ENCODE measurements at places on chromosomes 12 and 14.

GRCh38 chr12:118709946-118710345 is 271.4 kb upstream of the SRRM4 start:
- no peak for DNase-seq

- DNase-seq, result no peak
Observed at GRCh38 chr14:106309423-106309822, 783.0 kb downstream of the TMEM121 start.

DNA sequence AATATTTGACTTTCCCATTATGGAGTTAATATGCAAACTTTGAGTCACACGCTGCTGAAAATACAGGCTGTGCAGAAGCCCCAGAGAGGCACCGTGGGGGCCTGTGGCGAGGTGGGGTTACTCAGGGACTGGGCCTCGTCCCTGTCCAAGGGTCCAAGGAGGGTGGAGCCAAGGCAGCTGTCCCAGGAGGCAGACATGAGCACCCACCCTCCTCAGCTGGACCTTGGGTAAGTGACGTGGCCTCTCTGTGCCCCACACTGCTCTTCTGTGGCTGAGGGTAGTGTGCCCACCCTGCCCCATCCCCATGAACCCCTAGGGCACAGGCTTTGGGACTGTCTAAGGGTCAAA is 39.4 kb downstream of the FAM222A start:
- no peak for DNase-seq

GRCh38 chr12:6764011-6764828 is 1.9 kb upstream of the PTMS start:
- DNase-seq, result peak; percentile 98

DNA sequence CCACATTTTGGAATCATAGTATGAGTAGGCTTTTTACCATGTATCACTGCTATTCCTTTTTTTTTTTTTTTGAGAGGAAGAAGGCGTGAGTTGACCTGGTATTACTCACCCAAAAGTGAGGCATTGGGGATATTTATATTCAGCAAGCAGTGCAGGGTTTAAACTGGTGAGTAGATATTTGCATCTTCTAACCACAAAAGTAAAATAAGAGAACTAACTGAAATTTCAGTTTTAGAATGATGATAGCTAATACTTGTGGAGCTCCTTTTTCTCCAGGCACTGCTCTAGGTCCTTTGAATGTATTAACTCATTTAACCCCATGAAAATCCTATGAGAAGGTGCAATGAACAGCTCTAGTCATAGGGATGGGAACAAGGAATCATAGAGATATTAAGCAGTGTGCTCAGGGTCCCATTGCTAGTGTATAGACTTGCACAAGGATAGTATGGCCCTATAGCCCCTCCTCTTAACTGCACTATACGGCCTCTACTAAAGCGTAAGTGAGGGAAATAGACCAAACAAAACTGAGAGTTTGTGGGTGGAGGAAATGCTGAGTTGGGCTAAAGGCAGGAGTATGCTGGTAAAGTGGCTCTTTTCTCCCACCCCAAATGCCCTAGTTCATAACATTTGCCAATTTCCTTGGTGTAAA is 104.3 kb upstream of the MAX start:
- peak; percentile 79 for DNase-seq

GRCh38 chr12:125249932-125250331 is 184.7 kb downstream of the AACS start:
- no peak for DNase-seq

- DNase-seq, result no peak
Observed at GRCh38 chr14:92759300-92759678, 10.9 kb upstream of the LGMN start.

DNA sequence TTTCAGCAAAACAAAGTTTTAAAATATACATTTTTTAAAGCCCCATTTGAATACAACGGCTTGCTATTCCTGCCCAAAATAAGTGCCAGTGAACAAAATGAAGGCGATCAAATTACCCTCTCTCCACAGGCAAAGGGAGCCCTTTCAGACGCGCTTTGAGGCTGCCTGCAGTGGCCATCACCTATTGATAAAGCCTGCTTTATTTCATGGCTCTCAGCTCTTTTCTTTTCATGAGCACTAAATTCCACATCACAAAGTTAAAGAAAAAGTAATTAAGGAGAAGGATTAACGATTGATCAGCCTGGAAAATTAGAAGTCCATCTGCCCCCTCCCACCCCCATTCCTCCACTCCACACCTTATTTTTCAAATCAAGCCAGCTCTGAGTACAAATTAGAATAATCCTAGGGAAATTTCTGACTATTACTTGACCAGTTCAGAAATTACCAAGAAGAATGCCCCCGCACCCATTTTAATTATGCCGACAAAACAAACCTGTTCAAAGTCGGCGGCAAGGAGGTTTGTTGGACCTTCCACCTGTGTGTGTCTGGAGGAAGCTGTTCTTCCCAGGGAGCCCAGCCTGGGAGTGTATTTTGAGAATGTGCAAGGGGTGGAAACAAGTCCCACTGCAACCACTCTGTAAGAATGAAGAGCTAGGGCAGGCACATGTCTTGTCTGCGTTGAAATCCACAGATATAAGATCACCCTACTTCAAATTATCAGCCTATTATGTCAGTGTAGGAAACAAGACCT is 64.2 kb upstream of the RIC8B start:
- no peak for DNase-seq

- no peak for DNase-seq
Observed at GRCh38 chr12:96108321-96108720, 72.9 kb upstream of the LTA4H start.

- DNase-seq, result no peak
Observed at GRCh38 chr12:76462668-76463224, 96.8 kb downstream of the OSBPL8 start.

DNA sequence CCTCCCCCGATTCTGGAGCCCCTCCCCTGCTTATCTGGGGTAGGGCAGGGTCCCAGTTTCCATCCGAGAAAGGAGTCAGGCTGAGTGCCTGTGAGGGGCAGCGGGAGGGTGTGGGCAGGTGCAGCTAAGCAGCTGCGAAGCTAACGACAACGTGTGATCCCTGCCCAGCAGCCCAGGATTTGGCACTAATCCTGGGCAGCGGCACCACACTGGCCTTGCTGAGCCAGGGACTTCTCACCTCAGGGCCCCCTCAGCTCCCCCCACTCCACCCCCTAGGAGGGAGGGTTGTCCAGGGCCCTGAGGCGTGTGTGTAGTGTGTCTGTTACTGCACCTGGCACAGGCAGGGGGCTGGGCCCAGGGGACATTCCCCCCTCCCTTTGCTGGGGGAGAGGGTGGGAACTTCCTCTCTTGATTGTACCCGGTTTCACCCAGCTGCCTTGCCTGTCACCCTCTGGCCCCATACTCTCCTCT is 1.8 kb downstream of the SMIM41 start:
- no peak for DNase-seq

- DNase-seq, result no peak
Observed at GRCh38 chr12:68327896-68328295, 4.3 kb downstream of the MDM1 start.

- no peak for DNase-seq
Observed at GRCh38 chr12:131979606-131980005, 29.9 kb downstream of the EP400 start.

GRCh38 chr12:130491421-130492357 is 154.0 kb downstream of the PIWIL1 start:
- DNase-seq, result no peak

GRCh38 chr14:21069388-21070082 is 569 bp upstream of the ARHGEF40 start:
- DNase-seq, result peak; percentile 38

DNA sequence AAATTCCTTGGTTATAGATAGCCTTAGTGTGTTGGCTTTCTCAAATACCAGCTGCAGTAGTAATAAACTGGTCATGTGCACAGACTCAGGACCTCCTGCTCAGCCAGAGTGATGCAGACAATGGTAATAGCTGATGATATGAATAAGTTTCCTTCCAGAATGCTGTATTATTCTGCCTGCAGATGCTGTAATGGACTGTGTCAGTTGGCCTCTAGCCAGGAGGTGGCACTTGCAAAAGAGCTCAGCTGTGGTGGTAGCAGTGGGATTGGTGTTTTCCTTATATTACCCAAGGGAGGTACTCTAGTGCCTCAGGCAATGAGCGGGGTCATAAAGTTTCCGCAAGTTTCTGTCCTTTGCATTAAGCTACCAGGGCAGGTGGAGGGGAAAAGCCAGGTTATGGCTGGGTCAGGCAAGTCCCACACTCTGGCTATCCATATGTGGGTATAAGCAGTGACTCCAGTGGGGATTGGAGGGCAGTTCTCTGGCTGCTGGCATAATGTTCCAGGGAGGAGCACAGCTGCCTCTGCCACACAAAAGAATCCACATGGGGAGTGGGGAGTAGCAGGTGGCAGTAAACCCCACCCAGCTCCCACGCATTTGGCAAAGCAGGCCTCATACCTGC is 14.0 kb upstream of the MUCL1 start:
- DNase-seq, result no peak

GRCh38 chr12:1504895-1505311 is 89.5 kb downstream of the FBXL14 start:
- DNase-seq, result no peak

- no peak for DNase-seq
Observed at GRCh38 chr12:41288142-41288811, 100.2 kb downstream of the PDZRN4 start.

GRCh38 chr14:52318826-52319645 is 4.9 kb downstream of the PTGER2 start:
- no peak for DNase-seq

- peak; percentile 6 for DNase-seq
Observed at GRCh38 chr12:98355322-98355721, 160.1 kb upstream of the TMPO start.

- no peak for DNase-seq
Observed at GRCh38 chr12:31119192-31119802, 45.6 kb downstream of the DDX11 start.

DNA sequence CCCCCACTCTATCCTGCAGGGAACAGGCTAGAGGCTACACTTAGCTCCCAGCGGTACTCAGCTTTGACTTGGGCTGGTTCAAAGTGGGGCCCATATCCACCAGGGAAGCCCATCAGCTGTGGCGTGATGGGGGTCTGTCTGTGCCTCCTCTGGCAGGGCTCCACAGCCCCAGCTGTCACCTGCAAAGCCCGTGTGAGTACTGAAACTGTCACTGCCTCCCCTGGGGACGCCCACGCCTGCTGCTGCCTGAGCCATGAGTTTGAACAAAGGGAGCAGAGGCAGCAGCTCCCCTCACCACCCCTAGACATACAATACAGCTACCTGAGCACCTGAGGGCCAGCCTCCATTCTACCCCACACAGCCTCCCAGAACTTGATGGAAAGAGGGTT is 5.0 kb downstream of the REM2 start:
- no peak for DNase-seq

DNA sequence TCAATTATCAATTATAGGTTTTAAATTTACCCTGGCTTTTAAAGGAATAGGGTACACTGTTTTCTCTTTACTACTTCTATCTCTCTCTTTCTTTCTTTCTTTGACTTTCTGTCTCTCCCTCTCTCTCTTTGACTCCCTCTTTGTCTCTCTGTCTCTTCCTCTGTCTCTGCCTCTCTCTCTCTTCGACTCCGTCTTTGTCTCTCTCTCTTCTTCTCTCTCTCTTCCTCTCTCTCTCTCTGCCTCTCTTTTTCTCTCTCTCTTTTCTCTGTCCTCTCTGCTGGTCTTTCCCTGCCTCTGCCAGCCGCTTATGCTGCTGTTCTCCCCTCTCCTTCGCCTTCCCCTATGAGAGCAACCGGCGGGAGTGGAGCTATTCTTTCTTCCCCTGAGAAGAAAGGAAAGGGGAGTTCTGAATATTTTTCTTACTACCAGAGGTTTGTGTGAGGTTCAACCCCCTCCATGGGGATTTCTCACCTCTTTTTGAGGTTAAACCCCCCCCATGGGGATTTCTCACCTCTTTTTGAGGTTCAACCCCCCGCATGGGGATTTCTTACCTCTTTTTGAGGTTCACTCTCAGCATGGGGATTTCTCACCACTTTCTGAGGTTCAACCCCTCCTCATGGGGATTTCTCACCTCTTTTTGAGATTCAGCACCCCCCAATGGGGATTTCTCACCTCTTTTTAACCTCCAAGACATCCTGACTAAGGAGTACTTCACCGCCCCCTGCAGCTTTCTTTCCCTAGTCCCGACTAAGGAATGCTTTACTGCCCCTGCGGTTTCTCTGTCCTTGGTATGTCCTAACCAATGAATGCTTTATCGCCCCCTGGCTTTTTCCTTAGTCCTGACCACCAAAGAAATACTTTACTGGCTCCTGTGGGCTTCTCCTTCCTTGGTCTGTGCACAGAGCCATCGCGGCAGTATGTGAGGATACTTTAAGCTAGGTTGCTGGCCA is 27.4 kb upstream of the DDHD1 start:
- DNase-seq, result no peak

DNA sequence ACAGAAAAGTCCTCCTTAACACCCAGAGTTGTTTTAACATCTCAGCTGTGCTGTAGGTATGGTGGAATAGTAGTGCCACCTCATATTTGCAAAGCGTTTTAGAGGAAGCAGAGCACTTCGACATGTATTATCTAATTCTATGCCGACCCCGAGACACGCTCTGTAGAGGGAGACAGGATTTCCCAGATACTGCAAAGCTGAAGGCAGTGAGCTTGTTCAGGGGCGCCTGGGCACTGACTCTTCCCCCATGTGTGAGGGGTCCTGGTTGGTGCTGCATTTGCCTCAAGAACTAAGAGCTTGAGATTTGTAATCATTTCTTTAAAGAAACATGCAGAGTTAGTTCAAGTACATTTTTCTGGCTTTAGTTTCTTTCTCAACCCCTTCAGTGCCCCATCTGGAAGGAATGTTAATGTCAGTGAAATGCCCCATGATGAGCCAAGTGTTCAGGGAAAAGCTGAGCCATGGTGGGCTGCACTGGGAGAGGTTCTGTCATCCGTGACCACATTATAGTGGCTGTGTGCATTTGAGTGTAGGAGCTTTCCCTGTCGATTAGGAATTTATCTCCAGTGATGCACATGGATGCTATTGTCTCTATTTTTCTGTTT is 66.3 kb downstream of the MBIP start:
- peak; percentile 24 for DNase-seq

DNA sequence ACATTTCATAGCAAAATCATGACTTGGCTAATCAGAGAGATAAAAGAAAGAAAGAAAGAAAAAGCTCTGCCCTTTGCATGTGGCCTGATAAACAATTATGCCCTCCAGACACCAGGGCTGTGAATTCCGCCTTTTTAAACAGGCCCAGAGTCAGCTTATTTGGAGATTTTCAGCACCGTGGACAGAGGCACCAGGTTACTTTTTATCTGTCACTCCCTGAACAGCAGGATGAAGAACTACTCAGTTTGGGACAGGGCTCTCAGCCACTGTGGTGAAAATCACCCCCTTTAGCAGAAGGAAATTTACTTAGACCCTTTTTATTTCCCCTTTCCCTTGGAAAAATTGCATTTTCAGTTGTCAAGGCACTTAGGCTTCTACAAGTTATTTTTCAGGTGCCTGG is 359.9 kb downstream of the NRXN3 start:
- DNase-seq, result no peak

DNA sequence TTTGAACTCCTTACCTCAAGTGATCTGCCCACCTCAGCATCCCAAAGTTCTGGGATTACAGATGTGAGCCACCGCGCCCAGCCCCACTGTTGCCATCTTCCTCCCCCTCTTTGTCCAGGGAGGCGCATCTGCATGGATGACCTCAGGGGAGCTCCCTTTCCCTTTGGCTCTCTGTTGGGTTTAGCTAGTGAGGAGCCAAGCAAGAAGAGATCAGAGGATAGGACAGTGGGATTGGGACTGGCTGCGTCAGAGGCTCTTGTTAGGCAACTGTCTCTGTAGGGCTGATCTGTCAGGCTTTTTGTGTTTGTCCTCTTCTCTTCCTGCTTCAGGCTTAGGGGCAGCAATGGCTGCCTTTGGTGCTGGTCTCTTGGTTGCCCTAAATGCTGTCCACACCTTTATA is 8.5 kb upstream of the IFT81 start:
- DNase-seq, result no peak
